ENCODE measurements at places on chromosomes 6 and 20. TPM values are rescaled to one million over a fixed set of nuclear protein-coding genes. Genes with fewer than 3 reads are reported as not detected.

The RIPOR3 gene
- 2.8 TPM for total RNA-seq

- DNase-seq = no peak
These were observed 133.7 kb upstream of the SLC24A3 start for GRCh38 chr20:19078448-19079373.

DNA sequence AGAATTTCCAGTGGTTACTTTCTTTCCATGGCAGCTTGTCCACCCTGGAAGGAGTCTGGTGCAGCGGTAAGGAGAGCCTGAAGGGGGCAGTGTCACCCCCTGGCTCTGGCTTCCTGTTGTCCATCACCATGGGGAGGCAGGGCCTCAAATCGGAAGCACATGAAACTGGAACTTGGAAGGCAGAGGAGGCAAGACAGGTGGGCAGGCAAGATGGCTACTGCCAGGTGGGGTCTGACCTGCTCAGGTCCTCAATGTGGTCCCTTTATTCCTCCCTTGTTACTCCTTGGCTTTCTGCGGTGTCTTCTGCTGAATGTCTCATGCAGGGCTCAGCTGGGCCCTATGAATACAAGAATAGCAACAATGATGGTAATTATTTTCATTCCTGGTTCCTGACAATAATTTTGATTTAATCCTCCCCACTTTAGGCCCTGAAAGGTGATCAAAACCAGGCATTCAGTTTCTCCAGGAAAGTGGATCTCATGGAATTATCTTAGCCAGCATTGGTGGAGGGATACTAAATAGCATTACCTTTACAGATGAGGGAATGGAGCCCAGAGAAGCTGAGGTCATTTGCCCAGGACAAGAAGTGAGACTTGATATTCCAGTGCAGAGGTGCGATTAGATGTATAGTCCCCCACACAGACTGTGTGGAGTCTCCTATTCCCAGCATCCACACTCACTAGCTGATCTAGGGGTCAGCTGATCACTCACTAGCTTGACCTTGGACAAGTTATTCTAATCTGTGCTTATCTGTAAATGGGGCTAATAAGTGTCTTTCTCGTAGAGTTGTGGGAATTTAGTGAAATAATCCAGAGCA, 17.6 kb upstream of the SNAI1 start:
- DNase-seq = peak; percentile 75

DNA sequence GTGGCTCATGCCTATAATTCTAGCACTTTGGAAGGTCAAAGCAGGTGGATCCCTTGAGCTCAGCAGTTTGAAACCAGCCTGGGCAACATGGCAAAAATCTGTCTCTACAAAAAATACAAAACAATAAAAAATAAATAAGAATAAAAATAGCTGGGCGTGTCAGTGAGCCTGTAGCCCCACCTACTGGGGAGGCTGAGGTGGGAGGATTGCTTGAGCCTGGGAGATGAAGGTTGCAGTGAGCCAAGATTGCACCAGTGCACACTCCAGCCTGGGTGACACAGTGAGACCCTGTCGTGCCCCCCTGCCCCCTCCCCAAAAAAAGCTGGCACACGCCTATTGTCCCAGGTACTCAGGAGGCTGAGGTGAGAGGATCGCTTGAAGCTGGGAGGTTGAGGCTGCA, 35.1 kb upstream of the SRPK1 start:
- peak; percentile 51 for DNase-seq

DNA sequence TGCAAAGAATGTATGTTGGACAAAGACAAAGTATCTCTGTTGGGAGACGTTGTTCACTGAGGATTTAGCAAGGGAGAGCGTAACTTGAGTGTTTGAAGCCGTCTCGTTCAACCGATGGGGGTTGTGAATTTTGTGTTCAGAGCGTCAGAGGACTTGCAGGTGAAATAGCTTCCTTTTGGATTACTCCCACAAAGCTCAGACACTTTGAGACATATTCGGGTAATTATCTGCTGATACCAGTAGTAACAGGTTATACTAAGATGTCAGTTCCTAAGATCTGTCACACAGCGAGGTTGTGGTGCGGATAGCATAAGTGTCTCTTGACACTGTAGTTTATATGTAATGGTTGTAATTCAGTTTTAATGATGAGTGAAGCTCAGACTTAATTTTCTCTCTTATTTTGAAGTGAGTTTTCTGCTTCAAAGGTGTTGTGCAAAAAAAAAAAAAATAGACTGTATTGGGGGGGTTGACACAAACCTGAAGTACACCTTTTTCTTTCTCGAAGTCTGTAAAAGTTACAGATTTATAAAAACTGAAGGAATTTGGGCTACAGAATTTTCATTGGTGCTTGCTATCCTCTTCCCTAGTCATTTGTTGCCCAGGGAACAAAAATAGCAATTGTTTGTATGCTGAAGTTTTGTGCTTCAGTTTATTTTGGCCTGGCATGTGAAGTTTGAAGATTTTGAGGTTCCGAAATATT, 1.7 kb downstream of the ASXL1 start:
- DNase-seq = peak; percentile 16

The MYBL2 gene
- total RNA-seq = 113 TPM

DNA sequence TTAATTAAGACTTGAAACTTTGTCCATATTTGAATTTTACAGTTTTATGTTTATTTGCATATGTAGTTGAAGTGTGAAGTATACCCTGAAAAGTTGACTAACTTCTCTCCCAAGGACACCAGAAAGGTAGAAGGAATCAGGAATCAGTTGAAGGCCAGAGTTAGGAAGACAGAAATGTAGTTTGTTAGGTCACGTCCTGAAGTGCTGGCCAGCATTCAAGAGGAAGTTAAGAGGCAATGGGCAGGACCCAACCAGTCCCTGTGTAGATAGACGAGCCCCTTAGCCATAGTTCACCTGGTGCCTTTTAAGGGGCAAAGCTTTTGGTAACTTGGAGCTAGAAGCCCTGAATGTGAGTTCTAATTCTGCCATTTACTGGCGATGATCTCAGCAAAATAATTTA, 250.4 kb upstream of the KCNQ5 start:
- DNase-seq = no peak

The TBXT gene
- total RNA-seq = not detected

The IL20RA gene
- total RNA-seq = 3.1 TPM
